ENCODE measurements at places on chromosomes 4 and X. TPM values are rescaled to one million over a fixed set of nuclear protein-coding genes. Genes with fewer than 3 reads are reported as not detected.
A peak's percentile ranks its signal among the peaks of the same experiment; 100 is the strongest.

DNA sequence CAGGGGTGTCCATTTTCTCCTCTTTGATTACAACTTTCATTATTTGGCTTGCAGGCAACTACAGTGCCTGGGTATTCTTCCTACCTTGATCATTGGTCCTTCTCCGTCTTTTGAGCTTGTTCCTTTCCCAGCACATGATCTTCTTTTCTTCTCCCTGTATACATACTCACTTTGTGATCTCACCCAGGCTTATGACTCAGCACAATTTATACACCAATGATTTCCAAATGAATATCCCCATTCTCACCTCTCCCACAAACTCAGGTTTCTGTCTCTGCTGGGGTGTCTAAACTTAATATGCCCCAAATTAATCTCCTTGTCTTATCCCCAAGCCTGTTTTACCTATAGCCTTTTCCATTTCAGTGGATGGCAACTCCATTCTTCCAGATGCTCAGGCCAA lies 19.5 kb upstream of the C4orf54 start:
- DNase-seq, result no peak

DNA sequence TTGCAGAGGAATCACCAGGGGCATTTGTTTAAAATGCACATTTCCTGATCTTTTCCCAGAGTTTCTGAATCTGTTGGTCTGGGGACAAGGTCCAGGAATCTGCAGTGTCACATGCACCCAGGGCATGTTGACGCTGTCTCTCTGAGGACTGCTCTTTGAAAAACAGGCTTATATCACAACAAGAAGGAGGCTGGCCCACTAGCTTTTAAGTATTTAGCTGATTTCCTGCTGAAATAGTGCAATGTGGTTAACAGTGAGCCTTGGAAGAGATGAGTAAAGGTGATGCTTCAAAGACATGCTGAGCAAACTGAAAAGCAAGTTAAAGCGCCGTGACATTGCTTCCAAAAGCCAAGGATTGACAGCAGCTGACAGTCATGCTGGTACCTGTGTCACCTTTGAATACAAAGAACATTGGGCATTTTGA lies 18.6 kb upstream of the SEPSECS start:
- DNase-seq, result no peak

DNA sequence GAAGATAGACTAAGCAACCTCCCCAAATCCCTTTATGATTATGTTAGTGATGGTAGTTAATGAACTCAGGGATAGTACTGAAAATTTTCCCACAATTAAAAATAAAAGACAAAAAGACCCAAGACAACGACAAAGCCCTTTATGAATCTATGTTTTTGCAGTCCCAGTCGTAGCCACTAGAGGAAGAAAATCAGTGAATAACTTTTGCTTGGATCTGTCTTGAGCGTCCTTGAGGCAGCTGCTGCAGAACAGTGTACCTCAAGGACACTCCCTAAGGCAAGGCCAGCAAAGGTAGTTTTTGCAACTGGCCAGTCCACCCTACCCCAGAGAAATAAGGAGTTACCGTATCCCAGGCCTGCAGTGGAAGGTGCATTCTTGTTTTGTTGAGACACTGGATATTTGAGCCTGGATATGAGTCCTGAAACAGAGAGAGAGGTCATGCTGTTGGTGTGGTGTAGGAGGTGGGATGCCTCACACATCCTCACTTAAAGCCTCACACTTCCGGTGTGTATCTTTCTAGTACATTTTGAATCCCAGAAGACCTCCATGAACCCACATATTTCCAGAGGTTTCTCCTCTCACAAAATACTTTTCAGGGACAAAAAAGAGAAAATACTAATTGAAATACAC lies 8.7 kb upstream of the TIMM8A start:
- DNase-seq, result peak; percentile 48

DNA sequence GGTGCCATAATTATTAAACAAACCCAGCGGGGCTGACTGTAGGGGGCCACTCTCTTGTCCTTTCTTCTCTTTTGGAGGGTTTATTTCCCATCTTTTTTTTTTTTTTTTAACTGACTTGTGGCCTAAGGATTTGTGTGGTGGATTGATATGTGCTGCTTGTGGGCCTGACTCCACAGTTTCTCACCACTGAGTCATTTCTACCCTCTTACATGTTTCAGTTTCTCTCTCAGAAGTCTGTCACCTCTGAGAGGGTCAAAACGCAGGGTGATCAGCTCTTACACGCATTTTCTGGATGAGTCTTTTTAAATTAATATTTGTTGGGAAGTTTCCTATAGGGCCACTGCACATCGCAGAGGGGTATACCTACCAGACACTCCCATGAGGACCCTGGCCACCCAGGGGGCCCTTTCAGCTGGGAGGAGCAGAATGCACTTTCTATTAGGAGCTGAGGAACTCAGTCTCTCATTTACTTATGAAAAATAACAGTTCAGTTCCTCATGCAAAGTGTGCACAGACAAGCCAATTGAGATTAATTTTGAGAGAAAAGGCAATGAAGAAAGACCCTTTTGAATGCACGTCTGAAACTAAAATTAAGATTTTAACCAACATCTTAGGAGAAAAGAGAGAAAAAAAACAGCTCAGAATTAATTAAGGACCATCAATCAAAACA lies 407.9 kb downstream of the TECRL start:
- no peak for DNase-seq

DNA sequence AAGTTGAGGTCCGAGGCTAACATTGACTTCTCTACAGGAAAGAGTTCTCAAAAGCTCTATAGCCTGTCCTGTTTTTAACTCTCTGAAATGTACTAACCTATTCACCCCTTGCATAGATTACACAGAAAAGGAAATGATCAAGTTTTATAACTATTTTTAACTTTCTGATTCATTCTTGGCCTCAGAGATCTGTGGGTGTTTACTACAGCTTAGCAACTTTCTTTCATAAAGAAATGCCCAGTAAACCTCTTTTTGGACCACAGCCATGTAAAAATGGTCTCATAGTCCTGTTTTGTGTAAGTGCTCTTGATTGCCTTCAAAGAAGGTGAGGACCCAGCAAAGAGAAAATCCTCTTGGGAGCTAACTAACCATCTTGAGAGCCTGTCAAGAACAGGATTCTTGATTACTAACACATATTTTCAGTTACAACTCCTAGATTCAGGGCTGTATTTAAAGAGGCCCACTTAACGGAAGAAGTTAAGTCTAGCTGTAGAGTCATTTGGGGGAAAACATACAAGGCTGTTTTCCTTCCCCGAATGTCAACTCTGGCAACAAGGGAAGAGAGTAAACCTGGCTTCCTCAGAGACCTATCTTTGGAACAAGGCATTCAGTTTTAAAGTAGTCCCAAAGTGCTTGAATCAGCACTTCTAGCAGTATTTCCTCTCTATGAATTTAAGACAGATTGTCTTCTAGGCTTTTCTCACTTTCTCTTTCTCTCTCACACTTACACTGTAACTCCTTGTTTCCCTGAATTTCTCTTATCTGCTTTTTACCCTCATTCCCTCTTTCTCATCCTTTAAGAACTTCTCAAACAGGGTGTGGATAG lies 78.2 kb downstream of the IL21 start:
- no peak for DNase-seq

- no peak for DNase-seq
Observed at GRCh38 chr4:140070366-140070765, 83.6 kb downstream of the MAML3 start.

The MFAP3L gene
- 25.3 TPM for total RNA-seq

DNA sequence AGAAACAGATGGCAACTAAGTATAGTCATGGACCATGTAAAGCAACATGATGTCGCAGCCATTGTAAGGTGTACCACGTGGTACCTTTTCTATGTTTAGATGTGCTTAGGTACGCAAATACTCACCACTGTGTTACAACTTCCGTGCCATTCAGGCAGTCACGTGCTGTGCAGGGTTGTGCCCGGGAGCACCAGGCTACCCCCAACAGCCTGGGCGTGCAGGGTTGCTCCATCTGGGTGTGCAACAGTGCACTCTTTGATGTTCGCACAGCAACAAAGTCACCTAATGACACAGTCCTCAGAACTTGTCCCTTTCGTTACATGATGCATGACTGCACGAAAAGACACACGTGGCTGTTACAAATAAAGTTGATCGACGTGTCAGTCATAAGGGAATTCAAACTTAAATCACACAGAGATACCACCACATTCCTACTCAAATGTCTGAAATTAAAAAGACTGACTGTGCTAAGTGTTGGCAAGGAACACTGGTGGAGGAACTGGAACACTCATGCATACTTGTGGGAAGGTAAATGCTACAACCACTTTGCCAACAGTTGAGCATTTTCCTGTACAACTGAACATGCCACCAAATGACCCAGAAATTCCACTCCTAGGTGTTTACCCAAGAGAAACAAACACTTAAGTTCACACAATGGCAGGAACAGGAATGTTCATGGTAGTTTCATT lies 24.3 kb downstream of the CPLX1 start:
- no peak for DNase-seq

GRCh38 chr4:85995361-85995760 lies 364.5 kb downstream of the MAPK10 start:
- DNase-seq, result no peak

DNA sequence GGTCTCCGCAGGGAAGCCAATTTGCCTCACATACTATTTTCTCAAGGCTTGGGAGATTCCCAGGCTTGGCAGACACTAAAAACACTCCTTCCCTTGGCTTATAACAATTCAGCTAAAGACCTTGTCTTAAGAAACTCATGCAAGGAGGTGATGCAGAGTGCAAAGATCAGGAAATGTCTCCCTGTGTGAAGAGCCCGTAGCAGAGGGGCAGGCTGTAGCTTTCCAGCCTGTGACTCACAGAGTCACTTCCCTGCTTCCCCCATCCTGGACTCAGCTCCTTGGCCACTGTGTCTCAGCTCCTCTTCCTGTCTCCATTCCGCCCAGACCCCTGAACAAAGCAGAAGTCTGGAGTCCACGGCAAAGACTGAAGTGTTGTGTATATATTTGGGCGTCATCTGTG lies 56.1 kb downstream of the KDR start:
- DNase-seq, result no peak

The WNK3 gene
- total RNA-seq, result 67.9 TPM

GRCh38 chr4:124641715-124642381 lies 70.7 kb downstream of the ANKRD50 start:
- DNase-seq, result no peak

DNA sequence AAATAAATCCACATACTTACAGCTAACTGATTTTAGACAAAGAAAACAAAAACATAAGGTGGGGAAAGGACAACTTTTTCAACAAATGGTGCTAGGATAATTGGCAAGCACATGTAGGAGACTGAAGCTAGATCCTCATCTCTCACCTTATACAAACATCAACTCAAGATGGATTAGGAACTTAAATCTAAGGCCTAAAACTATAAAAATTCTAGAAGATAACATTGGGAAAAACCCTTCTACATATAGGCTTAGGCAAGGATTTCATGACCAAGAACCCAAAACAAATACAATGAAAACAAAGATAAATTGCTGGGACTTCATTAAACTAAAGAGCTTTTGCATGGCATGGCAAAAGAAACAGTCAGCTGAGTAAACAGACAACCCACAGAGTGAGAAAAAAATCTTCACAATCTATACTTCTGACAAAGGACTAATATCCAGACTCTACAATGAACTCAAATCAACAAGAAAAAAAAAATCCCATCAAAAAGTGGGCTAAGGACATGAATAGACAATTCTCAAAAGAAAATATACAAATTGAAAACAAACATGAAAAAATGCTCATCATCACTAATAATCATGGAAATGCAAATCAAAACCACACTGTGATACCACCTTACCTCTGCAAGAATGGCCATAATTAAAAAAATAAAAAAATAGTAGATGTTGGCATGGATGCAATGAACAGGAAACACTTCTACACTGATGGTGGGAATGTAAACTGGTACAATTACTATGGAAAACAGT lies 14.1 kb upstream of the AFP start:
- DNase-seq, result no peak

The MAGEA9B gene
- total RNA-seq, result not detected

The TLR2 gene
- total RNA-seq, result 0.53 TPM

DNA sequence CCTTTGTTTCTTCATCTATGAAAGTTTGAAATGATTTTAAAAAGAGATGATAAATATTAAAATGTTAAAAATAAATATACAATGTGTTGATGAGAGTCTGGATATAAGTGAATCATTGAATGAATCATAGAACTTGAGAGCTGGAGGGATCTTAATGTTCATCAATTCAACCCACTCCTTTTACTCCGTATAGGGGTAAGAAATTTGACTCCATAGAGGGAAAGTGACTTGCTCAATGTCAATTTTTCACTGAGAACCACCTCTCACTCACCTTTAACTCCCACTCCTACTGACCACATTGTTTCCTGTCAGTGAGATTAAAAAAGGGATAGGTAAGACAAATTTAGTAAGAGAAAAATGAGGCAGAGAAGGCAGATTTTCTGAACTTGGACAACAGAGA lies 557.2 kb upstream of the GRIA3 start:
- DNase-seq, result no peak

- no peak for DNase-seq
Observed at GRCh38 chr4:73740353-73740778, at the start of gene CXCL8. Gene CXCL8 (plus strand): TSS chr4:73740569. CDS start chr4:73740659, 90 bp downstream.

The GLUD2 gene
- total RNA-seq, result 7.8 TPM

DNA sequence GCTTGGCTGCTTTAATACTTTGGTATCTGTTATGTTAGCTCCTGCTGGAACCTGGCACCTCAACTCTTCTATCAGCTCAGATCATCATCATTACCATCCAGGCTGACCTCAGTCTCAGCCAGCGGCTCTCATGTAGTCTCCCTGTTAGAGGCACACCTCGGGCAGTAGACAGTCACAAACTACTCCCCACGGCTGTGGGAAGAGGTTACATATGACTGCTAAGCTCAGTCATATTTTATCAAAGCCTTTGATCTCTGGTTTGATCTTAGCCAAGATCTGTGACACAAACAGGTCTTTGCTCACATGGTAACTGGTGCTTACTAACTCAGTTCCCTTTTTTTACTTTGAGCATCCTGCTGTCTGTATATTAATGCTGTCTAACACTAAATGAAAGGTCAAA lies 384.9 kb downstream of the CENPC start:
- no peak for DNase-seq

GRCh38 chr4:38610521-38610920 lies 53.5 kb upstream of the KLF3 start:
- DNase-seq, result no peak

- peak; percentile 63 for DNase-seq
Observed at GRCh38 chr4:119490335-119490734, 138.3 kb downstream of the PDE5A start.

DNA sequence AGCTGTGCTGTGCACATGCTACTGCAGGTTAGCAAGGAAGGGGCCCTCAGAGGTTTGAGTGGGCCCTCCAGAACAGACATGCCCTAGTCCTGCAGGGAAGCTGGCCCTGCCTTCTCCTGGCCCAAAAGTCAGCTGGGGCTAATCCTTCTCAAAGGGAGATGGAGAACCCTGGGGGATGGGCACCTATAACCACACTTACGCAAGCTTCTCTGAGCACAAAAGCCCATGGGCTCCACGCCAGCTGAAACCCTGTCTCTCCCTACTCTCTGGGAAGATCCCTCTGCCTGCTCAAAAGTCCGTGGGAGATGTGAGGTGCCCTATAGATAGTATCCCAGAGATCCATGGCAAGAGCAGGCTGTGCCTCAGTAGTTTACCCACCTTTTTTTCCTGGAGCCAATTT lies 58.9 kb upstream of the DKK2 start:
- DNase-seq, result no peak

The CXCL9 gene
- not detected for total RNA-seq

The HSD17B13 gene
- not detected for total RNA-seq

The SNCA gene
- 7.3 TPM for total RNA-seq

- no peak for DNase-seq
Observed at GRCh38 chrX:36847496-36847895, 160.7 kb upstream of the FAM47C start.

- no peak for DNase-seq
Observed at GRCh38 chr4:129179276-129179675, 83.3 kb downstream of the C4orf33 start.

The EREG gene
- 0.11 TPM for total RNA-seq

- DNase-seq, result no peak
Observed at GRCh38 chr4:174394915-174395314, 111.2 kb downstream of the CEP44 start.
